ACHN (cell line): ENCODE measurements at places on chromosomes 3 and 15.

DNA sequence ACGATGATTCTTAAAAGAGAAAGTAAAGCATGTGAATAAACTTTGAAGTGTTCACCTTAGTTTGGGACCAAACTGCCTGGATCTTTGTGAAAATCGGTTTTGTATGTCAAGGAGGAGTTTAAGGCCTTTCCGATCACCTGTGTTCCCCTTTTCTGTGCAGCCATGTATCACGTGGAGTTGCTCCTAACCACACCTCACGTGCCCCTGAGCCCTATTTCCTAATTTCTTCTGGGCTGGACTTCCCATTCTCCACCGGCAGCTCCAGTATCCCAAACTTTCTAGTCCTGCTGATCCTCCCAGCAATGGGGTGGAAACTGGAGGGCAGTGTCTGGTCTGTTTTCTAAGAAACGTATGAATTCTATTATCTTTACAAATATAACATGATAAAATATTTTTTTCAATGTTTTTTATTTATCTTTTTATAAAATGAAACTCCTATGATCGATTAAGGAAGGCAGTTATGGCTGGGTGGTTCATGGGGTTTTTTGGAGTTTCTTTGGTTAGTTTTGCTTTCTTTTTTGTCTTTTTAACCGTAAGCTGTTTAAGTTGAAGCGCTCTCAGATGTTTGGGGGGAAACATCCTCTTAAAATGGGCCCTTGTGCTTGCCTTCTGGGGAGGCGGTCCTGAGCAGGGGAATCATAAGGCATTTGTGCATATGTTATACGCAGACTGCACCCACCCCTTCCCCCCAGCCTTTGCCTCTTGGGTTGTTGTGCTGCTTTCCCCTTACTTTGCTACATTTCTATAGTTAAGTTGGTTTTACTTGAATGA, 43.6 kb upstream of the WWTR1 start:
- no peak for DNase-seq

DNA sequence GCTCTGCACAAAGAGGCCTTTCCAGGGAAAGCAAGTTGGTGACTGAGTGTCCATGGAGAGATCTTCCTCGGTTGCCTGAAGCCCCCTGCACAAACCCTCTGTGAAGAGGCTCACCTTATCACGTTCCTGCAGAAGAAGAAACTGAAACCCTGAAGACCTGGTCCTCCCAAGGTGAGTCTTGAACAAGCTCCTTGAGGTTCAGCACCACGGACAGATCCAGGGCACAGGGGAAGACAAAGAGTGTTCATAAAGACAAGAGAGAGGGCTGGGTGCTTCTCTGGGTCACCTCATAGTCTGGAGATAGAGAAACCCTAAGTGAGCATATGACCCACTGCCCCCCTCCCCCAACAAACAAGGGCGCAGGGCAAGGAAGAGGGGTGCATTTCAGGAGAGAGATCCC, 21.7 kb upstream of the TBC1D21 start:
- peak; percentile 64 for DNase-seq

DNA sequence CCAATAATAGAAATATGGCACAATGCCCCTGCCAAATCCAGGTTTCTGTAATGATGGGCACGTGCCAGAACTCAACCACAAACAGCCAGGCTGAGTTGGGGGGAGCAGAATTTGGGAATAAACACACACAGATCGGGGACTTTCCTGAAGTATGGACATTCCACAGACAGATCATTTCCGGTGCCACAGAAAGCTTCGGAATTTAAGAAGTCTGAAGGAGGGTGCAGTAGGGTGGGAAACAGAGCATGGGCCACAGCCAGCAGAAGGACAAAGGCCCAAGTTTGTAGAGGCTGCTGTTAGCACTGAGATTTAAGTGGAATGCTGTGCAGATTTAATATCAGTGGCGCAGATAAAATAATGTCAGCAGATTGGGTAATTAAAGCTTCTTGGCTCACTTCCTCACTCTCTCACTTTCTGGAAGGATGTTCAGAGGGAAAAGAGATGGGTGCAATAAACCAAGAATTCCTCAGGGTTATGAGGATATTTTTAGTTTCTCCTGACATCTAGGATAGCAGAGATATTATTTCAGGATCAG, 67.4 kb downstream of the MYLK start:
- DNase-seq, result no peak

DNA sequence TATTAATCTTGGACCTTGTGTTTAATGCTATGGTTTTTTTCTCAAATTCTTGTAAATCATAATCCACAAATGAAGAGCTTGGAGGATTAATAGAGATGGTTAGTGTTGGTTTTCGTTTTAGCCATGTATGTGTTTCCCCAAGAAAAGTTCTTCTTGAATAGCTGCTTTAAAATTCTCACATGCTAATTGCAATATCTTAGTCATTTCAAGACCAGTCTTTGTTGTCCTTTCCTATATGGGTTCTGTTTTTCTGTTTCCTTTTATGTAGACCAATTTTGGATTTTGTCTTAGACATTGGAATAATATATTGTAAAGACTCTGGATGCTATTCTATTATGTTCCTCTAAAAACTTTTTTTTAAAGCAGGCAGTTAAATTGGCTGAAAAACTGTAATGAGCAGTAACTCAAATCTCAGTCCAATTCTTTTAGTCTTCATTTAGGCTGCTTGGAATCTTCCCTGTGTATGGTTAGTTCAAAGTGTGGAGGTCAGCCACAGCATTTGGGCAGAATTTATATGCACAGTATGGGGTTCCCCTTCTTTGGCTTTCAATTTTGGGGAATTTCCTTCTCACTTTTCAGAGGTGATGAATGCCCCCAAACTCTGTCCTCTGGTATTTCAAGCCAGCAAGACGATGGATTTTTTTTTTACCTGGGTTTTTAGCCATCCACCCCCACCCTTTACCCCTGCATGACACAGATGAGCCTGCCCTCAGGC, 39.1 kb upstream of the DNAJC13 start:
- DNase-seq, result no peak

DNA sequence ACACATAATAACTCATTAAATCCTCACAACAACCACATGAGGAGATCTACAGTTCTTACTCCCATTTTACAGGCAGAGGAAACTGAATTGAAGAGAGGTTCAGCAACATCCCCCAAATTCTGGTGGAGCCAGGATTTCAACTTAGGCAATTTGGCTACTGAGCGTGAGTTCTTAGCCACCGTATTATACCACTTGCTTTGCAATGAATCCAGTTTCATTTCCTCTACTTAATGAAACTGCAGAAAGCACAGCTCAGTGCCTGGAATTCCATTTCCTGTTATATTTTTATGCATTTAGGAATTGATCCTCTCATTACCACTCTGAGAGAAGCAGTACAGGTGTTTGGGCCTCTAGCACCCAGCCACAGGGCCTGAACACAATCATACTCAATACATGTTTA, 4.3 kb downstream of the ZNF860 start:
- no peak for DNase-seq

DNA sequence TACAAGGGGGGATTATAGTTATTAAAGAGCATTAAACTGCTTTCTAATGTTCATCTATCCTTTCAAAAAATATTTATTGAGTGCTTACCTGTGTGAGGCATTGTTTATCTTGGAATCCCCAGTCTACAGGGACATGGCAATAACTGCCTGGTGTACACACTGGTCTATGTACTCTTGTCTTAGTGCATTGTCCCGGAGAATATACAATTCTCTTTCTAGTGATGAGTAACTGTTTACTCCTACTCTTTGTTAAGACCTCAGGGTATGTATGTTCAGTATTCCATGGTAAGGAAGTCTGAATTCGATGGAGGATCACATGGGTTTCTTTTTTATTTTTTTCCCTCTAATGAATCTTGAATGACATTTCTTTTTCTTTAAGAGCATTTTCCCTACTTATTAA, 772.4 kb upstream of the NR2F2 start:
- DNase-seq, result no peak

GRCh38 chr3:143016321-143016972, 15.1 kb downstream of the U2SURP start:
- DNase-seq, result peak; percentile 27

DNA sequence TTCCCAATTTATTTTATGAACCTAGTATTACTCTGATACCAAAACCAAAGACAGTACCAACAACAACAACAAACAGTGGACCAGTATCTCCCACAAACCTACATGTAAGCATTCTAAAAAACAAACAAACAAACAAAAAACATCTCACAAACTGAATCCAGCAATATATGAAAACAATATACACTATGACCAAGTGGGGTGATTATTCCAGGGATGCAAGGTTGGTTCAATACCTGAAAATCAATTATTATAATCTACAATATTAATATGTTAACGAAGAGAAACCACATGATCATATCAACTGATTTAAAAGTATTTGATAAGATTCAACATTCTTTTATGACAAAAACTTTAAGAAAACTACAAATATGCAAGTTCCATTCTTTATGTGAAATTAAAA, 391.3 kb downstream of the MAGI1 start:
- DNase-seq, result no peak

DNA sequence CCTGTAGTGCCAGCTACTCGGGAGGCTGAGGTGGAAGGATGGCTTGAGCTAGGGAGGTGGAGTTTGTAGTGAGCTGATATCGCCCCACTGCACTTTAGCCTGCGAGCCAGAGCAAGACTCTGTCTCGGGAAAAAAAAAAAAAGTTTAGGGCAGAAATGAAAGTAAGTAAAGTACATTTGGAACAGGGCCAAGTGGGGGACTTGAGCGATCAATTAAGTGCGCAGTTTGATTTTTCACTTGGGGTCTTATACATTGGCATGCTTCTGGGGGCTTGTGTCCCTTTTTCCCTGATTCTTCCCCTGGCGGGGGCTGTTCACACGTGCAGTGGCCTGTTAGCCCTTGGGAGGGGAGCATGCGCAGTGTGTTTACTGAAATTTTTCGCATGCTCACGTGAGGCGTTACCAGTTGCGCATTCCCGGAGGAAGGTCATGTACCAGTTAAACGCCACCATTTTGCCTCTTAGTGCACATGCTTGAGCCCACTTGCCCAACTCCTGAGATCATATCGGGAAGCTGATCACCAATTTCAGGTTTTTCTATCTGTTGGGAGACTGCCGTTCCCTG, 42.0 kb downstream of the GALNT15 start:
- DNase-seq, result no peak

- DNase-seq, result no peak
Observed at GRCh38 chr3:133069556-133070286, 31.5 kb downstream of the TMEM108 start.

DNA sequence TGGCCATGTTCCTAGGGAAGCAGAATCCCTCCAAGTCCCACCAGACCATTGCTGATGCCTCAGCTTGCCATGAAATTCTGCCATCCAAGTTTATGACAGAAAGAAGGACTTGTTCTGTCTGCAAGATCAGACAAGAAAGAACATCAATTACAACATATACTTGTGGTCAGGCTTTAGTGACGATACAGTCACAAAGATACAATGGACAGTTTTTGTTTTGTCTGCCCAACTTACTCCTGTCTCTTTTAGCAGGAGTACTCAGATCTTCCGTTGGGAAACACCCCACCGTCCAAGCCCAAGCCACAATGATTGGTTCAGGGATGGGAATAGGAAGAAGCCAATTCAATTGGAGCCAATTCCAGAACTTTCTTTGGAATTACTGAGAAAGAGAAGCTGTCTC, 15.7 kb downstream of the KLHL6 start:
- no peak for DNase-seq

DNA sequence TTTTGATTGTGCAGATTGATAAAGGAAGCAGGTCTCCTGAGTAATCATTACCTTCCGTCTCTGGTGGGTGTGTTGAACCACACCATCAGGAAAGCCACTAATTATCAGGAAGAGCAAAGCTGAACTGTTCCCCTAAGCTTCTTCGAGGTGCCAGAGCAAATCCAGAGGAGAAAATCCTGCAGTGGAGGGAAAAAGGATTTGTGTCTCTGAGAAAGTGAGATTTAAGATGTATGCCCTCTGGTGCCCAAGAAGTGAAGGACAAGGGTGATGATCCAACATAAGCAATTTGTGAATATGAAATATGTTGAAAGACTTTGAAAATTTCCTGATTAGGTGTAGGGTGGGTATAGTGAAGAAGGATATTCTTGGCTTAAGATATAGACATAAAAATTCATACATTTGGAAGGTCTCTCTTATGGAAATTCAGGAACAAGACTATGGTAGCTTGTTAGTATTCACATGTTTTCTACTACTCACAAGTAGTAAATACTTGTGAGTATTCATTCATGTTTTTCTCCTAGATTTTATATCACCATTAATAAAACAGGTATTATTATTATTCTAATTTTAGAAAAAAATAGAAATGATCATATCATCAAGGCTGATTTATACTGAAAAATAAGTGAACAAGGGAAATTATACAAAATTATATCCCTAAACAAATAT, 34.8 kb downstream of the COMMD2 start:
- DNase-seq, result peak; percentile 69

- peak; percentile 76 for DNase-seq
Observed at GRCh38 chr15:42494998-42495360, 455 bp upstream of the SNAP23 start.

DNA sequence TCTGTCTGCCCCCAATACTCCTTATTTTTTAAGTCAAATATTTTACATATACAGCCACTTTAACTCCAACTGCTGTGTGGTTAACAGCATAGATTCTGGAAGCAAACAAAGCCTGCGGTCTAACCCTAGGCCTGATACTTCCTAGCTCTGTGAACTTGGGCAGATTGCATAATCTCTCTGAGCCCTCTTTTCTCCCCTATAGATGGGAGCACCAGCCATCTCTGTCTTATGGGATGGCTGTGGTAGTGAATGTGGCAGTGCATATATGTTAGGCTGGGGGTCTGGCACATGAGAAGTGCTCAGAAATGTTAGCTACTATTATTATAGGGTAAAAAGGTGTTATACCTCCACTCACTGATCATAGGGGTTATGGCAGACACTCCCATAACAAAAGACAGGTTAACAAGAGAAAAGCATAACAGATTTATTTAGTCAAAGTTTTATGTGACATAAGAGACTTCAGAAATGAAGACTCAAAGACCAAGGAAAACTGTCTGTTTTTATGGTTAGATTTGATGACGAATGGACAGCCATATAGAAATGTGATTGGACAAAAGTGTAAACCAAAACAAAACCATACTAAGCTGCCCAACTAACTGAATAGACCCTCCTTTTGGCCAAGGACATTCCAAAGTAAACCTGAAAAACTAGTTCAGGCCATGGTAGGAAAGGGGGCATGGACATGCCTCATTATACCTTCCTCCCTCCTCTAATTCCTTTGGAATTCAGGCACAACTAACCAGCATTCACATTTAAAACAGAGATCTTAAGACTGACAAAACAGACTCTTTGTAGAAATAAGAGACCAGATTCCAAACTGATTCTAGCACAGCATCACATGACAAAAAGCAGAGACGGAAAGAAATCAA, 53.9 kb upstream of the DAZL start:
- no peak for DNase-seq
